ENCODE measurements at places on chromosomes 11 and 22.

DNA sequence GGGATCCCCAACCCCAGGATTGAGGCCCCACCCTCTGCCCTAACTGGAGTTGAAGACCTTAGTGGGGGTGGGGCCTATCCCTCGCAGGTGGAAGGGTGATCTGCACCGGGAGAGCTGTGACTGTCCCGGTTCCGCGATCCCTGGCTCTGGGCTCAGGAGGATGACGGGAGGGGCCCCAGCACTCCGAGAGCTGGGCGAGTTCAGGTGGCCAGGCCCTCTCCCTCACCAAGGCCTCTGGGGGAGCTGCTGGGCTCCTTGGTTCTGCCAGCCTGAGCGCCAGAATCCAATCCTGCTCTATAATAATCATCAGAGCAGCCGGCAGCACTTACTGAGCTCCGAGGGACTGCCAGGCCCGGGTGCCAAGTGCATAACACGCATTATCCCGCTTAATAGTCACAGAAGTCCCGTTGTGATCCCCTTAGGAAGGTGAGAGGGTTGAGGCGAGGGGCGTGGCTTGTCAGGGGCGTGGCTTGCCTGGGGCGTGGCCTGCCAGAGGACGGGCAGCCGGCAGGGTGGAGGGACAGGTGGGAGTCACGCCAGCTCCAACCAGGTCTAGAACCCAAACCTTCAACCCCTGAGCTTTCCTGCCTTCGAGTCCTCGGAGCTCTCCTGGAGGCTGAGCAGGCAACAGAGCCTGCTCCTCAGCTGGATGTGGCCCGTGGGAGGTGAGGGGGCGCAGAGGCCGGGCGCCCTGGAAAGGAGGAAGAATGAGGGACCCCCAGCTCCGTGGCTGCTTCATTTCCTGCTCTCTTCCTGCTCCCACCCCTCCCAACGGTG is 7.3 kb upstream of the SYT7 start:
- peak; percentile 36 for DNase-seq

GRCh38 chr11:10317776-10318526 is 13.1 kb downstream of the ADM start:
- peak; percentile 64 for DNase-seq

GRCh38 chr11:114168691-114169090 is 109.2 kb downstream of the ZBTB16 start:
- no peak for DNase-seq

DNA sequence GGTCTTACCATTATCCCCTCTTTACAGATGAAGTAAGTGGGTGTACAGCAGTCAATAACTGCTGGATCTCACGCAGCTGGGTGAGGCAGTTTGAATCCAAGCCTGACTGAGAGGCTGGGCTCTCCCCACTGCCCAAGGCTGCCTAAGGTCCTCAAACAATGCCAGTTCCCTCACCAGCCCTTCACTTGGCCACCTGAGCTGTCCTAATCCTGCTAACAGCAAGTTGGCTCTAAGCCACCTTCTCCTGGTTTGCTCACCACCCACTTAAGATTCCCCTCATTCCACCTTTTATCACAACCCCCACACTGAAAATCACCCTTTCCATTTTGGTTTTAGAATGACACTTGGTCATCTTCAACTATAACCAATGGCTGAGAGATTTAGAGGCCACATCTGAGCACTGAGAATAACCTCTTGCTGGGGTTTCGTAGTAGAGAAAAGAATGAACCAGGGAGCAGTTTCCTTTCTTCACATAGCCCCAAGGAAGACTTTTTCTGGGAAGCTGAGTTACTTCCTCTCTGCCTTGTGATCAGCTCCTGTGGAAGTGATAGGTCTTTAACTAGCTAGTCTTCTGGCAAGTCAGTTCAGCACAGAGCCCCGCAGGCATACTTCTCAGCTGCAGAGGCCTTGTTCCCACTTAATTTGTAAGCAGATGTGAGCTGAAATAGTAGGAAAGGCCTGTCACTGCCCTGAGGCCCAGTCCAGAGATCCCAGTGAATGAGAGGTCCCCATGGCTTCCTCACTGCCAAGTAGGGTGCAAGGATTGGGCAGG is 57.8 kb upstream of the TTC12 start:
- no peak for DNase-seq

DNA sequence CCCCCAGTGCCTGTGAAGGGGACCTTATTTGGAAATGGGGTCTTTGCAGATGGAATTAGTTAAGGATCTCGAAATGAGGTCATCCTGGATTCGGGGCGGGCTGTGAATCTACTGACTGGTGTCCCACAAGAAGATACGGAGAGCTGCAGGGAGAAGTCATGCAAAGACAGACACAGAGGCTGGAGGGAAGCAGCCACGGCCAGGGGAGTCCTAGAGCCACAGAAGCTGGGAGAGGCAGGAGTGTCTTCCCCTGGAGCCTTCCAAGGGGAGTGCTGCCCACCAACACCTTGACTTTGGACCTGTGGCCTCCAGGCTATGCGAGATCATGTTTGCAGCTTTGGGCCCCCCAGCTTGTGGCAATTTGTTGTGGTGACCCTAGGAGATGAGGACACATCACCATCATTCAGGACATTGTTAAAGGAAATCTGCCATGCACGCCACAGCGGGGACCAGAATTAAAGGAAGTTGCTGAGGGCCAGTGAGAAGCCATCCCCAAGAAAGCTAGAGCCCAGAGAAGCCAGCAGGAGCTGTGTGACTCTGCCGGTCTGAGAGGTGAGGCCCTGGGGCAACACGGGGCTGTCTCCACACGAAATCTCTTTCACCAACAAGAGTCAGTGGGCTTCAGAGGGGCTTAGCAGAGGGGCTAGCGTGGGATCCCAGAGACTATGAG is 434.7 kb downstream of the BRD1 start:
- DNase-seq: no peak

DNA sequence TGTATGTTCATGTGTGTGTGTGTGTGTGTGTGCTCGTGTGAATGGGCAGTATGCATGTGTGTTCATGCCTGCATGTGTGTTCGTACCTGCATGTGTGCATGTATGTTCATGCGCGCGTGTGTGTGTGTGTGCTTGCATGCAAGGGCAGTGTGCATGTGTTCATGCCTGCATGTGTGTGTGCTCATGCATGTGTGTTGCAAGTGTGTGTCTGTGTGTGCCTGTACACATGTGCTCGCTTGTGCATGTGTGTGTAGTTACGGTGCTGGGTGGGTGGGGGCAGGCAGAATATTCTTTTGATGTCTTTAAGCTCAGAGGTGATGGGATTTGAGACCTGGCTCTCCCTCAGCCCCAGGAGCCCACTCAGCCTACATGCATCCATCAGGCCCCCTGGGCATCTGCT is 822.1 kb downstream of the BRD1 start:
- DNase-seq: no peak

- DNase-seq: no peak
These were observed 2.1 kb downstream of the PNPLA3 start for GRCh38 chr22:43925433-43926348.

DNA sequence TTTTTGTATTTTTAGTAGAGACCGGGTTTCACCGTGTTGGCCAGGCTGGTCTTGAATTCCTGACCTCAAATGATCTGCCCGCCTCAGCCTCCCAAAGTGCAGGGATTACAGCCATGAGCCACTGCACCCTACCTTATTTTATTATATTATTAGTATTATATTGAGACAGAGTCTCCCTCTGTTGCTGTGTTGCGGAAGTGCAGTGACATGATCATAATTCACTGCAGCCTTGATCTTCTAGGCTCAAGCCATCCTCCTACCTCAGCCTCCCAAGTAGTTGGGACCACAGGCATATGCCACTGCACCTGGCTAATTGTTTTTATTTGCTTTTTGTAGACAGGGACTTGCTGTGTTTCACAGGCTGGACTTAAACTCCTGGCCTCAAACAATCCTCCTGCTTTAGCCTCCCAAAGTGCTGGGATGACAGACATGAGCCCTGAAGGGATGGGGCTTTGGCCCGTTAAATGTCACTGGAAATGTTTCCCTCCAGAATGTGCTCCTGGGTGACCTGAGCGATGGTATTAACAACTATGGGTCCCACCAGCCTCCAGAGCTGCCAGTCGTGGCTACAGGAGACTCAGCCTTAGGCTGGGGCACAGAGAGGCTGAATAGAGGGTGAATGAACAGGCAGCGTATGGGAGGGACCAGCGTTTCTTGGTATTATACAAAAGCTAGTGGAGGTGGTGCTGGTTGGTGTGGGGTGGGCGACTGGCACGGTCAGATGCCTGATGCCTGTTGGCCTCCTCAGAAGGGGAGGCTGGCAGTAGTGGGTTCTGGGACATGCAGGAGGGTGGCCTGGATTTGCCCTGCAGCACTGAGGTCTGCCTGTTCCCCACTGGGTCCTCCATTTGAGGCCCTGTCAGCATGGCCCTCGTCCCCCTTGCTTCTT is 7.3 kb downstream of the TANGO2 start:
- no peak for DNase-seq

- DNase-seq: no peak
These were observed at the start of gene SYT9 for GRCh38 chr11:7251836-7252682. SYT9 (plus strand) TSS chr11:7251904; CDS start chr11:7252187, 283 bp downstream.

- no peak for DNase-seq
These were observed 131.6 kb upstream of the B3GAT1 start for GRCh38 chr11:134543645-134544044.

DNA sequence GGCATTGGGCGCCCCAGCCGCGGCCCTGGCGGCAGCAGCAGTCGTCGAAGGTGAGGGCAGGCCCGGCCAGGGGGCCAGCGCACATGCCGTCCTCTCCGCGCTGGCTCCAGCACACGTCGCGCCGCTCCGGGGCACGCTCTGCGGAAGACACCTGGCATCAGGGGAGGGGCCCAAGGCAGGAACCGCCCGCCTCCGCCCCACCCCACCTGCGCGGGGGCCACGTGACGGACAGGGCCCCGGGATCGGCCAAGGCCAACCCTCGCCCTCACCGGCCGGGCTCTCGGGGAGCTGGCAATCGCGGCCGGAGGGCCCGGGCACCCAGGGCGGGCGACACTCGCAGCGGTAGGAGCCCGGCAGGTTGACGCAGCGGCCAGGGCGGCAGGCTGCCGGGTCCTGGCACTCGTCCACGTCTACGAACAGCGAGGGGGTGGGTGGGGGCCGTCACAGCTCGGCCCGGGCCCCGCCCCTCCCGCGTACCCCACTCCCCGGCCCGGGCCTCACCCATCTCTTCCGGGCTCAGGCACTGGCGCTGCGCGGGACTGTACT is 14.9 kb downstream of the SCYL1 start:
- no peak for DNase-seq

GRCh38 chr11:124167826-124168231 is 15.3 kb upstream of the OR10D3 start:
- DNase-seq: peak; percentile 86
